Left colon (tissue), 2 donors: ENCODE measurements at places on chromosomes 1 and 21.

- no peak for DNase-seq
These were observed 23.4 kb downstream of the OLFML3 start for GRCh38 chr1:114002492-114003239.

DNA sequence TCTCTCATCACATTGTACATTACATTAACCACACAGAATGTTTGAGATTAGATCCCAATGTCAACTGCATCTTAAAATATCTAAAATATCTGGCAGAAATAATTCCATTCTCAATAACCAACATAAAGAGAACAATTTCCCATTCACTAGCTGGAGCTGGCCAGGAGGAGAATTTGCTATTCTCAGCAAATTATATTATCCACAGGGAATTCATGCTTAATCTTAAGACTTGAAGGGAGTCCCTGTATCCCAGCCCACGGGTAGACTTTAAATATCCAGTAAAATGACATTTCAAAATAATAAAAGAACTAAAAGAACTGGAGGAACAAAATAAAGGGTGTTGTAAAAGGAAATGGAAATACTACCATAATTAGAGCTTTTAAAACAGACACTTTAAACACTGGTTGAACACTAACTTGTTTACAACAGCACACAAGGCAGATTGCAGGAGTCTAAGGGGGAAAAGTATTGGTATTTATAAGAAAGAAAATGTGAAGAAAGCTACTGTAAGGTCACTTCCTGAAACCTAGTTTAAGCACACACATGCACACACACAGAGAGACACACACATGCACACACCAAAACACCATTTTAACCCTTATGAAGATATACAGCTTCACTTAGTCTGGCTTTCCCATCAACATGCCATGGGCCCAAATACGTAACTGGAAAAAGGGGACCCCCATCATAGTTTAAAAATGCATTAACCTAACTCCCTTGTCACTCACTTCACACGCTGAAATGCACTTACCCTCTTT lies 107.0 kb downstream of the PTPN14 start:
- DNase-seq: no peak

DNA sequence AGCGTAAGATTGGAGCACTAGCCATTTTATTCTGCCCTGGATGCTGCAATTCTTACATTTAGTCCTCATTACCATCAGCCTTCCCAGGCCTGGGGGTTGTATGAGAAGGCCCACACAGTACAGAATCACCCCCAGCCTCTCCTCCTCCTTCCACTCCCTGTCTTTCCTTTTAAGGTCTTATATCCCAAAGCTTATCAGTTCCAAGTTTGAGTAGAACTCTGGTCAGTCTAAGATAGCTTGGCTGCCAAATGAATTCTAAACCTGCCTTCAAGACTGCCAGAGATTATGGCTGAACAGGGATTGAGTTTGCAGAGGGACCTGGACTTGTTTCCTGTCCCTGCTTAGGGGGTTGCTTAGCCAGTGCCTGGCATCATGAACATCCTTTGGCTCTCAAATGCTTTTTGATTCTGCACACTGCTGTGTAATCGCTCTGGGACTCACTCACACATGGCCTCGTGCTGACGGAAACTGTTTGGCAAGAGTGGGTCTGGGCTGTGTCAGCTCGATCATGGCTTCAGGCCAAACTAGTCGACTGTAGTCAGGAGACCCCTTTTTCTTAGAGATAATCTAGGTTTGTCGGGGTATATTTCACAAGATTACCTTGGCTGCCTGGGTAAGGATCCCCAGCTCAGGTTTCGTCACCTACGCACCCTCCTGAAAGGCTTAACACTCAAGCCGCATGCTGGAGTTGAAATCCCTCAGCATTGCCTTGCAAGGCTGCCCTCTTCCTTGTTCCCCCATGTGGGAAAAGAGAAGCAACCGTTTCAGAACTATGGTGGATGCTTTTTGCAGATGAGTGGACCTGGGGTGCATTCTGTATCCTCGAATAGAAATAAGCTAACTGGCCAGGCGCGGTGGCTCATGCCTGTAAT lies 252.6 kb downstream of the NFIA start:
- no peak for DNase-seq

GRCh38 chr1:116325922-116326321 lies 47.1 kb upstream of the ATP1A1 start:
- DNase-seq: no peak

GRCh38 chr1:82849460-82849859 lies 1048.7 kb downstream of the ADGRL2 start:
- DNase-seq: no peak

DNA sequence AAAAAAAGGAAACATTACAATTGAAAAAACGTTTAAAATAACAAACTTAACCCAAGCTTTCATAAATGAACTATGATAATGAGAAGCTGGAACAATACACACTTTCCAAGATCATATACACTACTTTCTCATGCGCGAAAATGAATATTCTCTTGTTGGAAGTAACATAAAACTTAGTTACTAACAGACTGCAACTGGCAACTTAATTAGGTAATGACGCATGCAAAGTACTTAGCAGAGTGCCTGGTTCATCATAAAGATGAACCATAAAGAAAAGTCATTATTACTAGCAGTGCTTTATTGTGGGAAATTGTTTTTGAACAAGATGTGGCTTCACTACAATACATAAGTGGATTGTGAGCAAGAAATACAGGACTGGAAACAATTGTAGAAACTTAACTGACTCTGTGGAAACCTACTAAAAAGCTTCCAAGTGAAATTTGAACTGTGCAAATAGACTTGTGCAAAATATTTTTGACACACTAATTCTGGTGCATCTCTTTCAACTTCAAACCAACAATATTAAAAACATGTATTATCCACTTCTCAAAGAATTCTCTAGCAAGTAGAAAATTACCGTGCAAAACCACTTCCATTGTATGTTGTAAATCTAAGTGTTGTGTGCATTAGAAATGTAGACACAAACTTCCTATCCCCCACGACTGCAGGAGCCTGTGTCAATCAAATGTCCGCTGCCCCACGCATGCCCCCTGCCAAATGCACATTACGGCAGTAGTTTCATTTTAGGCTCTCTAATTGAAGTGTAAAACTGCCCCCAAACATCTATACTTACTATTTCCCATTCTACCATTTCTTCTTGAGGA lies 2.0 kb downstream of the ARHGAP29 start:
- no peak for DNase-seq
